ENCODE measurements at places on chromosomes 7 and 10.

DNA sequence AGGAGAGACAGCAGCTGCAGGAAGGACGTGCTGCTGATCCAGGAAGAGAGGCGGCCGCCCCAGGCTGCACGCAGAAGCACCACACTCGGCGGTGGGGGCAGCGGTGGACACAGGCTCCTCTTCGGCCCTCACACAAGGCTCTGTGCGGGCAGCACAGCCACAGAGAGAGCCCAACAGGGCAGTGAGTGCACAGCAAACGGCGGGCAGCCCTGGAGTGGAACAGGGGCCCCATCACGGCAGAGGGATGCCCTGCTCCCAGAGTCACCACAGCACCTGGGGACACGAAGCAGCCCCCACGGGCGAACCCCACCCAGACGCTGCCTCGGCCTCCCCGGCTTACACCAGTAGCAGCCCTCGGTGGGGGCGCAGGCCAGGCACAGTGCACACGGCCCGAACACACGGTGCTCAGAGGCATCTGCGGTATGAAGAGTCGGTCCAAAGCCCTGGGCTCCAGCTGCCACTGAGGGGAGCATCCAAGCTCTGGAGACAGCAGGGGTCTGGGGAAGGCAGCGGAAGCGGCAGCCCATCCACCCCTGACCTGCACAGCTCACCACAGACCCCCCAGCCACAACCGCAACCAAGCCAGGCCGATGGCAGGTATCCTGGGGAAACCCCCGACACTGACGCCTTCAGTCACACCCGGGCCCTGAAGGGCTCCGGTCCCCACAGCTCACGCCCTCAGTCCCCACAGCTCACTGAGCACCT is 16.8 kb downstream of the NUDT1 start:
- DNase-seq: no peak

- no peak for DNase-seq
These were observed 19.9 kb upstream of the HERPUD2 start for GRCh38 chr7:35714862-35715261.

GRCh38 chr7:2409745-2410414 is 6.5 kb downstream of the CHST12 start:
- DNase-seq: no peak

DNA sequence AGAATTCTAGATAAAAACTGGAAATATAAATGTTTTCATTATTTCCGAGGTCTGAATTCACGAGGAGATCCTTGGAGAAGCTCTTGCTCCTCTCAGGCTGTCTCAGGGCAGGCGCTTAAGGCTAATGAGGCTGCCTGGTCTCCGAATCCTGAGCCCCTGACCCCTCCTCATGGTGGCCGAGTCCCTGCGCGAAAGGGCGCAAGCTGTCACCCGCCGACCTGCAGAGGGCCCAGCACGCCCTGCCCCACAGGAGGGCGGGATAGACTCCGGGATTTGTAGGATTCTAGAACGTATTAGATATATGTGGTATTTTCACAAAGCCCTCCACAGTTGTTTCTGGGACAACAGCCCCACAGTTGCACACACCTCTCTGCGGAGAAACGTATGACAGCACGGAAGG is 284.1 kb downstream of the ABCA13 start:
- DNase-seq: no peak

GRCh38 chr10:80805343-80806020 is 267.8 kb downstream of the SH2D4B start:
- no peak for DNase-seq

GRCh38 chr7:2143981-2144595 is 88.7 kb downstream of the MAD1L1 start:
- no peak for DNase-seq

- peak; percentile 70 for DNase-seq
These were observed 24.1 kb downstream of the PRF1 start for GRCh38 chr10:70578371-70578947.

GRCh38 chr7:148589640-148590039 is 926 bp upstream of the C7orf33 start:
- no peak for DNase-seq

- no peak for DNase-seq
These were observed 7.7 kb downstream of the AGR3 start for GRCh38 chr7:16874066-16874465.

DNA sequence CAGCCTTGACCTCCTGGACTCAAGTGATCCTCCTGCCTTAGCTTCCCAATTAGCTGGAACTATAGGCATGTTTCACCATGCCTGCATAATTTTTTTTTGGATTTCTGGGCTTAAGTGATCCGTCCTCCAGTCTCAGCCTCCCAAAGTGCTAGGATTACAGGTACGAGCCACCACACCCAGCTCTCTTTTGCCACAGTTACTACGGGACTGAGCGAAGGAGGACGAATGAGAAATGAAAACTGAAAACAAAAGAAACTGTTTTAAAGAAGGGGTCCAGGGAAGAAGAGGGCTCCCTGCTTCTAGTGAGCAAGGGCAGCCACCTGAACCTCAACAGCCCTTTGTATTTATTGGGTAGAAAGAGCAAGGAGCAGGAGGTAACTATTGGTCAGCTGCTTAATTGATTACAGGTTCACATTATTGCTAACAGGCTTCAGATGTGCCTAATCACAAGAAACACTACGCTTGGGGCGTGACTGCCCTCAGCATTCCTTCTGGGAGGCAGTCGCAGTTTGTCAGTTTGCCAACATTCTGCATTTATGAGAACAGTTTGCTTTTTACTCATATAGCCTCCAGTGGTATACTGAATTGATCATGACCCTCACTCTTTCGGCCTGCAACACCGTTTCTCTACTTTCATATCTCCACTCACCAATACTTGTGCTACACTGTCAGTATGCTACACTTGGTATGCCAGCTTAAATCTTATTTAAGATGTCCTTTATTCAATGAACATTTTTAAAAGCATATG is 676.8 kb downstream of the DNAJB9 start:
- DNase-seq: peak; percentile 65

GRCh38 chr7:4895766-4896165 is 12.2 kb upstream of the RADIL start:
- no peak for DNase-seq

DNA sequence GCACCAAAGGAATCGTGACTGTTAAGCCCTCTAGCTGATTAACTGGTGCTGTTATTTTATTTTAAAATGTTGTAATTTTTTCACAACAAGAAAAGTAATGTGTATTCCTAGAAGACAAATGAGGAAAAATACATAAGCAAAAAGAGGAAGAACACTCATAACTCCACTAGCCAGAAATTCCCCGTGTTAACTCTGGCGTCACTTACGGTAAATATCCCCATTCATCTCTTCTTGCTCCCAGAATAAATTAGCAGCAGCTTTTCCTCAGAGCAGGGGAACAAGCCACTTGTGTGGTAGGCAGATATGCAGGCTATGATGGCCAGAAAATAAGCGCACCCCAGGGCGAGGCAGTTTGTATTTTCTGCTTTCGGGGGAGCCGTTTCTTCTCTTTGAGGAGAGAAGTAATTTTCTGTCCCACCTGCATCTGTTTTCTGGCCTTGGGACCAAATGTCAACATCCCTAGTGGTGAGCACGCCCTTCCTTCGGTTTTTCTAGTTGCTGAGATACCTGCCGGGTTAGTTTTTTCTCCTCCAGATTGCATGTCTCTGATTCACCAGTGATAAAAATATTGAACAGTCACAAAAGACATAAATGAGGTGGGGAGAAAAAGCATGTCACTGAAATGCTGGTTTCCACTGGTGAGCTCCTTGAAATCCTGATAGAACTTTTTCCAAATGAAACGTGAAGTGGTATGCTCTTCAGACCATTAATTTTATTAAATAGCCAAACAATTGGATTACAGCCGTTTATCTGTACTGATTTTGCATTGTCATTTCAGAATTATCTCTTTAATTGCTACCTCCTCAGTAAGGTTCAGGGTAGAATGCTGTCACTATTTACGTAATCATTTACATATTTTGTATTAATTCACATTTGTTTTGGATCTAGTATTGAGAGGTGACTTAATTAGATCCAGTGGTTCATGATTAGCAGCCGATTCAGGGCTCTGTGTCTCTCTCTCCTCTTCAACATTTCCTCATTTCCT is 268.1 kb downstream of the CAMK1D start:
- DNase-seq: no peak

DNA sequence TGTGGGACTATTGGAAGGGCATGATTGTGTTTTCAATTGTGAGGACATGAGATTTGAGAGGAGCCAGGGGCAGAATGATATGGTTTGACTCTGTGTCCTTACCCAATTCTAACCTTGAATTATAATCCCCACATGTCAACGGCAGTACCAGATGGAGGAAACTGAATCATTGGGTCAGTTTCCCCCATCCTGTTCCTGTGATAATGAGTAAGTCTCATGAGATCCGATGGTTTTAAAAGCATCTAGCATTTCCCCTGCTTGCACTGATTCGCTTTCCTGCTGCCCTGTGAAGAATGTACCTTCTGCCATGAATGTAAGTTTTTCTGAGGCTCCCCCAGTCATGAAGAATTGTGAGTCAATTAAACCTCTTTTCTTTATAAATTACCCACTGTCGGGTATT is 1367.1 kb downstream of the XPNPEP1 start:
- peak; percentile 50 for DNase-seq

DNA sequence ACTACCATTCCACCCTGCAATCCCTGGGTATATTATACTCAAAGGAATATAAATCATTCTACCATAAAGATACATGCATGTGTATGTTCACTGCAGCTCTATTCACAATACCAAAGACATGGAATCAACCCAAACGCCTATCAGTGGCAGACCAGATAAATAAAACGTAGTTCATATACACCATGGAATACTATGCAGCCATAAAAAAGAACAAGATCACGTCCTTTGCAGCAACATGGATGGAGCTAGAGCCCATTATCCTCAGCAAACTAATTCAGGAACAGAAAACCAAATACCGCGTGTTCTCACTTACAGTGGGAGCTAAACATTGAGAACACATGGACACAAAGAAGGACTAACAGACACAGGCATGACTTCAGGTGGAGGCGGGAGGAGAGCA is 138.3 kb downstream of the DYNC2I1 start:
- no peak for DNase-seq

- no peak for DNase-seq
These were observed 23.4 kb downstream of the IRF5 start for GRCh38 chr7:128961030-128961659.

DNA sequence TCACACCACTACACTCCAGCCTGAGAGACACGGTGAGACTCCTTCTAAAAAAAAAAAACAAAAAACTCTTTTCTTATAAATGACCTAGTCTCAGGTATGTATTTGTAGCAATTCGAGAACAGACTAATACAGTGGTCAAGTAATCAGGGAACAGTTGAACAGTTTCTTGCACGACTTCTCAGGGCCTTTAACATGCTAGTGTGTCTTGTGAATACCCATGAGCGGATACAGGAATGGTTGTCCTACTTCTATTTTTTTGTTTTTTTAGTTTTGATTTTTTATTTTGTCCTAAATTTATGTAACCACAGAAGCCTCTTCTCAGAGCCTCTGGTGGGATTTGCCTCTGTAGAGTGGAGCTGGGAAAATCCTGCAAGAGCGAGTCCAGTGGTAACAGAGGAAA is 71.0 kb upstream of the NANOS1 start:
- DNase-seq: no peak

- no peak for DNase-seq
These were observed 26.4 kb downstream of the ARL4A start for GRCh38 chr7:12713625-12714378.

GRCh38 chr7:12896316-12896715 is 208.9 kb downstream of the ARL4A start:
- DNase-seq: no peak

DNA sequence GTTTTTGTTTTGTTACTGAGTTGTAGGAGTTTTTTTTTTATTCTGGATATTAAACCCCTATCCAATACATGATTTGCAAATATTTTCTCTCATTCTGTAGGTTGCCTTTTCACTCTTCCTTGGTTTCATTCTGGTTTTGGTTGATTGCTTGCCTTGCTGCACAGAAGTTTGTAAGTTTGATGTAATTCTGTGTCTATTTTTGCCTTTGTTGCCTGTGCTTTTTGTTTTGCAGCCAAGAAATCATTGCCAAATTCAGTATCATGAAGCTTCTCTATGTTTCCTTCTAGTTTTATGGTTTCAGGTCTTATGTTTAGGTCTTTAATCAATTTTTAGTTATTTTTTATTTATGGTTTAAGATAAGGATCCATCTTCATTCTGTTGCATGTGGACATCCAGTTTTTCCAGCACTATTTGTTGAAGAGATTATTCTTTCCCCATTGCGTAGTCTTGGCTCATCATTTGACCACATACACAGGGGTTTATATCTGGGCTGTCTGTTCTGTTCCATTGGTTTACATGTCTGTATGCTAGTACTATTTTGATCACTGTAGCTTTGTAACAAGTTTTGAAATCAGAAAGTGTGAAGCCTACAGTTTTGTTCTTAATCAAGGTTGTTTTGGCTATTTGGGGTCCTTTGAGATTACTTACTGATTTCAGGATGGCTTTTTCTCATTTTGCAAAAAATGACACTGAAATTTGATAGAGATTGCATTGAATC is 26.4 kb downstream of the BMPR1A start:
- DNase-seq: no peak

- no peak for DNase-seq
These were observed 31.2 kb downstream of the GRK5 start for GRCh38 chr10:119238577-119238976.

Data from EL (cell line).